ENCODE measurements at places on chromosomes 6 and 20.

- peak; percentile 25 for DNase-seq
Measured at GRCh38 chr20:42483730-42484303, 705.9 kb downstream of the PTPRT start.

- DNase-seq = no peak
Measured at GRCh38 chr6:13600036-13600435, 15.1 kb upstream of the NOL7 start.

DNA sequence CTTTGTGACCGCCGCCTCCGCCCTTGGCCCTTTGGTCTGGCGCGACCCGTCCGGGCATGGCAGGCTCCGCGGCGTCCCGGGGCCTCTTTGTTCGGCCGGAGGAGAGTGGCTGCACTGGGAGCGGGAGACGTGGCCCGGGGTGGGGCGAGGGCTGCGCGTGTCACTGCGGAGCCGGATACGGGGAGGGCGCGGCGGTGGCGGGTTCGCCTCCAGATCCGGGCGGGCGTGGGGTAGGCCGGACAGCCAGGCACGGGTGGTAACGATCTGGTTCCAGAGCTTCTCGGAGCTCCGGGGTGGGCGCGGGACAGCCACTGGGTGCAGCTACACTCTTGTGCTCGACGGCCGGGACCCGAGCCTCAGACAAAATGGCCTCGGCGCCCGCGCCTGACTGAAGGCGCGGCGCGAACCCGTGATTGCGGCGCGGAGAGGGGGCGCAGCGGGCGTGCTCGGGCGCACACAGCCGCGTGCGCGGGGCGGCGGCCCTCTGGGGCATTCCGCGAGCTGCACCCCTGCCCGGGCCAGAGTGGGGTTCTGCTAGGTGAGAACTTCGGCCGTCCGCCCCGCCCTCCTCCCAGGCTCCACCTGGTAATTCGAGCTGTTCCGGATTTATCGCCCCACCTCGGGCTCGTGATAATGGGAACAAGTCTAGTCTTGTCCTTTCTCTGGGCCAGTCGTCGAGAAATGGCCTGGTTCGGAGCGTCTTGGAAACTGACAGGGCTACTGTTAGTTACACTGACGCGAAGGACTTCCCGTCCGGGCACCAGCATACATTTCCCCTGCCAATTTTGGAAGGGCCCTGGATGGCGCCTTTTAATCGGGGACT is 1.0 kb downstream of the LOC128125822 start:
- peak; percentile 59 for DNase-seq

GRCh38 chr20:44858606-44859360 is 26.7 kb upstream of the YWHAB start:
- no peak for DNase-seq

DNA sequence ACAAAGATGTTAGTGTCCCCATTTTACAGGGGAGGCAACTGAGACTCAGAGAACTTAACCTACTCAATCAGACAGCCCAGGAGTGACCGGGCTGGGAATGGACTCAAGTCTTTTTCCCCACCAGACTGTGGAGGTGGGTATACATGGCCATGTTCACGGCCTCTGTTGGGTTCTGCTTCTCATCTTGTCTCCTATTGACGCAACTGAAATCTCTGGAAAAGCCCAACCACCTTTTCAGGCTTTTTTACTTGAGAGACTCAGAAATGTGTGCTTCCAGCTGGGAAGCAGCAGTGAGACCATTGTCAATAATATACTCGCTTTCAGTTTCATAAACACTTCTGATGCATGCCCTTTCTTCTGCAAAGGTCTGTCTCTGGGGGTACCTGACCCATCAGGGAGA is 70.7 kb downstream of the SOBP start:
- no peak for DNase-seq

DNA sequence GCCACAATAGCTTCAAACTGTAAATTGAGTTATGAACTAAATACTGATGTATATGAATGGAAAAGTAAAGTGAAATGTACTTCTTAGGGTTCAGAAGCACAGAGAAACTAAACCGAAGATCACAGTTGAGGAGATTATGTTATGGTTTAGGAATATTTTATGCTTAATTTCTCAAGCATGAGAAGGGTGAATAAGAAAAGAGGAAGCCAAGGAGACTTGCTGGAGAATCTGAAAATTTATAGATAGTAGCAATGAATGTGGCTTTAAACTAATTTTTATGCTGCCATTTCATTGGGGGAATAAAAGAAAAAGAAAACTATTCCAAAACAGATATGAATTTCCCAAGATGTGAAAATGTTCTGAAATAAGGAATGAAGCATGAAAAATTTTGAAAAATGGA is 5.6 kb downstream of the ANKS1A start:
- no peak for DNase-seq

Data from germinal center (tissue), 1 donor.